Calu3 (cell line): ENCODE measurements at places on chromosomes 13 and 19. TPM values are rescaled to one million over a fixed set of nuclear protein-coding genes. Genes with fewer than 3 reads are reported as not detected.

DNA sequence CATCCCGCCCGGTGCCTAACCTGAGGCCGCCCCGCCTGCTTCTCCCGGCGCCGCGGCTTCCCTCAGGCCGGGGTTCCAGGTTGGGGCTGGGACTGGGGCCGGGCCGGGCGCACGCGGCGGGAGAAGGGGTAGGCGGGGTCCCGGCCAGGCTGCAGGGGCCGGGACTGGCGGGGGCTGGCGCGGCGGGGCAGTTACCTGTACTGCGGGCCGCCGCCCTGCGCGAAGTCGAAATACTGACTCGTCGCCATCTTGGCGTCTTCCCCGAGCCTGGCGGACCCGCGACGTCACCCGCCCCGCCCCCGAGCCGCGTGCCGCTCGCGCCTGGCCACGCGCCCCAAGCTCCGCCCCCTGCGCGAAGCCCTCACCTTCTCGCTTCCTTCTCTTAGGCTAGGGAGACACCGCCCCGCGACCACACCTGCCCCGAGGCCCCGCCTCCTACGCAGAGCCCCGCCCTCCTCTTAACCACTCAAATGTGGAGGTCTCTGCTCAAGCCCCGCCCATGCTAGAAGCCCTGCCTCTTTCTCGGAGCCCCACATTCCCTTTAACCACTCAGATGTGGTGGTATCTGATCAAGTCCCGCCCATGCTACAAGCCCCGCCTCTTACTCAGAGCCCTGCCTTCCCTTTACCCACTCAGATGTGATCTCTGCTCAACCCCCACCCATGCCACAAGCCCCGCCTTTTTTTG lies at the start of gene ZFR2:
ZFR2 (minus strand) TSS at position 269 of the 687 bp plus-strand sequence; CDS start at position 248, 21 bp downstream.
- no peaks in the 10 kb centered on the region for H3K36me3 ChIP-seq
- H3K4me3 ChIP-seq: no peak within 1 kb of the TSS
- DNase-seq: no peak
- peaks cover 56% of the 10 kb centered on the region for H3K27me3 ChIP-seq
- H3K4me1 ChIP-seq: no peaks in the 10 kb centered on the region

Gene DLEU7
- total RNA-seq: not detected in 2 replicates

DNA sequence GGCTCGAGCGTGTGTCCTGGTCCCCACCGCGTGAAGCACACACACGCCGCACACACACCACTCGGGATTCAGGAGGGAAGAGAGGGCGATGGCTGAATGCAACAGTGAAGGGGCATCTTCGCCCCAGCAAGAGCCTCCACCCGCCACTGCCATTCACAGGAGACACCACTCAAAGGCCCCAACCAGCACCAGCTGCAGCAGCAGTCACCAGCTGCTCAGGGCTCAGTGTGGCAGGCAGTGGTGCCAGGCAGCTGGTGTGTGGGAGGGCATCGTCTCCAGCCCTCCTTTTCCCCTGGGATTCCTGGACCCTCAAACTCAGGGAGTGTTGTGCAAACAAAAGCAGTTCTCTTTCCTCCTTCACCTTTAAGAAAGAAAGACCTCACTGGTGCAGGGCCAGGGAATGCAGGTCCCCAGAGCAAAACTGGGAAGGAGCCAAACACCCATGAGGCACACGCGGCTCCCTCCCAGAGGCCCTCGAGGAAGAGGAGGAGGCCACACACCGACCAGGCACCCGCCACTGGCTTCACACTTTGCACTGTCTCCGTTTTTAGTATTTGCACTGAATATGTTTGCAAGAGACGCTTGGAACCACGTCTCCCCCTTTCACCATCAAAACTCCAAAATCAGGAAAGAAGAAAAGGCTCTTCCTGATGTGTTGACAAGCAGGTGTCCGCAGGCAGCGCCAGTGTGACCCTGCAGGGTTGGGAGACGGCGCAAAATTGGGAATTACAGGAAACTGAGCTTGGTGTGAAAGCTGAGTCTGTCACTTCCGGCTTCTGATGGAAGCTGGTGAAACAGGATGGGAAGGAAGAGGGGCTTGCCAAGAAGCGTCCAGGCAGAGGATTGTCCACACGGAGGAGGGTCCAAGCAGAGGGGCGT lies 26.4 kb upstream of the F7 start:
- no peak for DNase-seq
- no peak overlapping the region for H3K27ac ChIP-seq

Gene CD37
- not detected in 2 replicates for total RNA-seq

DNA sequence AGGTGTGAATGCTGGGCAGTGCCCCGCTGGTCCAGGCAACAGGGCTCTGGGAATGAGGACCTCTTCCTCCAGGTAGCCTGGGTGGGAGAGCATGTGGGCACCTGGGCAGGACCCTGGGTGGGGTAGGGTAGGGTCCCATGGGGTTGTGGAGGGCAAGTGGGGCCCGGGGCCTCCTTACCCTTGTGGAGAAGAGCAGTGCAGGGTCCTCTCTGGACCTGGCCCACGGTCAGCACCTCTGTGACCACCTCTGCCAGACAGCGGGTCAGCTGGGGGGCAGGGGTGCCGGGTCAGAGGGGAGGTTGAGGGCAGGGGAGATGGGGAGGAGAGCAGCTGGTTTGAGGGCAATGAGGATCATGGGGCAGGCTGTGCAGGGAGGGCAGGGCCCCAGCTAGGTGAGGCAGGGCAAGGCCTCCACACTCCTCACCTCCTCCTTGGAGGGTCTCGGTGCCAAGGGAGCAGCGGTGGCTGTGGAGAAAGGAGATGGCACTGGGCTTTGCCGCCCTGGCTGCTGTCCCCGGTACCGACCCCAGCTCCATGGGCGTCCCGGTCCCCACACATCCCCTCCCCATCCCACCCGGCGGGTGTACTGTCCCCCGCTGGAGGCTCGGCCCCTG lies 491 bp downstream of the CCER2 start:
- H3K36me3 ChIP-seq: peaks cover 37% of the 10 kb centered on the region
- H3K4me3 ChIP-seq: no peak overlapping the region
- DNase-seq: no peak
- no peak overlapping the region for H3K27ac ChIP-seq
- no peaks in the 10 kb centered on the region for H3K27me3 ChIP-seq
